ENCODE measurements at places on chromosomes 3 and 15.

DNA sequence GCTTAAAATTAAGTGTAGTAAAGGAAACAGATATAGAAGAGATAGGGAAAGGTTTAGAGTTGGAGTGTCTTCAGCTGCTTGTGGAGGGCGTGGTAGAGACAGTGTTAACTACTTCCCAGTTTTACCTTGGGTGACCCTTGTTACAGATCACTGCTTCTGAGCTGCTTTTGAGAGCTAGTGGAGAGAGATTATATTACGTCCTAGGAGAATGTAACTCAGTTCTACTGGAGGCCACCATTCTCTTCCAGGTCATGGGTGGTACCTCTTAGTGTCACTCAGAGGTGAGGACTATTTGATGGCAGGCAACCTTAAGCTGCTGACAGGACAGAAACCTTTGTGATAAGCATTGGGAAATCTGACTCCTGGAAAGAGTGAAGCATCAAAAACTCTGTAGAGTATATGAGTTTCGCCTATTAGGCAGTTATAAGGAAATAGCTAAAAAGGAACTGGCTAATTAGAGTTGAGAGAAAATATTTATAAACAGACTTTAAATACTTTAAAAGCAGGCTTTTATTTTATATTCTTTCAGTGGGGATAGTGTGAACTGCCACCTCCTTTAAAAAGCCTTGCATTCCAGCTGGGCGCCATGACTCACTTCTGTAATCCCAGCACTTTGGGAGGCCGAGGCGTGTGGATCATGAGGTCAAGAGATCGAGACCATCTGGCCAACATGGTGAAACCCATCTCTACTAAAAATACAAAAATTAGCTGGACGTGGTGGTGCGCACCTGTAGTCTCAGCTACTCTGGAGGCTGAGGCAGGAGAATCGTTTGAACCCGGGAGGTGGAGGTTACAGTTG lies 106.5 kb downstream of the ZNF609 start:
- DNase-seq: no peak

- DNase-seq: no peak
These were observed 140.5 kb downstream of the TLE3 start for GRCh38 chr15:69957175-69957574.

DNA sequence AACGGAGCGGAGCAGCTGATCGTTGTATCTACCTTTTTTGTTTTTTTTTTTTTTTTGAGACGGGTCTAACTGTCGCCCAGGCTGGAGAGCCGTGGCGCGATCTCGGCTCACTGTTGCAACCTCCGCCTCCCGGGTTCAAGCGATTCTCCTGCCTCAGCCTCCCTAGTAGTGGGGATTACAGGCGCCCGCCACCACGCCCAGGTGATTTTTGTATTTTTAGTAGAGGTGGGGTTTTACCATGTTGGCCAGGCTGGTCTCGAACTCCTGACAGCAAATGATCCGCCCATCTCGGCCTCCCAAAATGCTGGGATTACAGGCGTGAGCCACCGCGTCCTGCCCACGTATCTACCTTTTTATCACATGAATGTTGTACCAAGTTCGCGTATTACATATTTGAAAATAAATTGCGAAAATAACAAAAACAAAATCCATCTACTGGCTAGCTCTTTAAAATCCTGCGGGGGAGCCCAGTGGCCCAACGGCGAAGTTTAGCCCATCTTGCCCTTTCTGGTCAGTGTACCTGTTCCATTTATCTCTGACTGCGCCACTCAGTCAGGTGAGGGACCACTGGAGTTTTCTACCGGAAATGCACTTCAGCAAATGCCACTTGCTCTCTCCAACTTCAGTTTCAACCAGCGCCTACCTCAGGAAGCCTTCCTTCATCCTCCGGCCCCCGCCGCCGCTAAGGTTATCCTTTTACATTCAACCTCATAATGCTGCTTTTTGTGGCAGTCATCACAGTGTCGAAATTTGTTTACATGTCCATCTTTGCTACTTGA lies 1.2 kb upstream of the EIF3J start:
- peak; percentile 50 for DNase-seq

GRCh38 chr3:69197455-69197854 lies 75.1 kb upstream of the LMOD3 start:
- DNase-seq: no peak

DNA sequence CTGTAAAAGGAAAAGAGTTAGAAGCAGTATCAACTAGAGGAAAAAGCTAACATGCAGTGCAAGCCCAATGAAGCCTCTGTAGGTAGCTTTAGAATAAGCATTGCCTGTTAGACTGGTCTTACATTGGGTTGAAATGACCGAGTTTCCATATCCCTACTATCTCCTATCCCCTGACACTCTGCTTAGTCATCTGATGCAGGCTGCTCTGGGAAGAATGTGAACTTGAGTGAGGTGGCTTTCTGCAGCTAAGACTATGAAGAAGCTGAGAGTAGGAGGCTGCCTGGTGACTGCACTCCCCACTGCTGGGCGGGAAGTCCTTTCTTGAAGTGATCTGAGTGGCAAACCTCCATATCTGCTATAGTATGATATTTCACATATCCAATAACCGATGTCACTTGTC lies 64.7 kb downstream of the OXSM start:
- no peak for DNase-seq
